ENCODE measurements at places on chromosomes 2 and 18.

DNA sequence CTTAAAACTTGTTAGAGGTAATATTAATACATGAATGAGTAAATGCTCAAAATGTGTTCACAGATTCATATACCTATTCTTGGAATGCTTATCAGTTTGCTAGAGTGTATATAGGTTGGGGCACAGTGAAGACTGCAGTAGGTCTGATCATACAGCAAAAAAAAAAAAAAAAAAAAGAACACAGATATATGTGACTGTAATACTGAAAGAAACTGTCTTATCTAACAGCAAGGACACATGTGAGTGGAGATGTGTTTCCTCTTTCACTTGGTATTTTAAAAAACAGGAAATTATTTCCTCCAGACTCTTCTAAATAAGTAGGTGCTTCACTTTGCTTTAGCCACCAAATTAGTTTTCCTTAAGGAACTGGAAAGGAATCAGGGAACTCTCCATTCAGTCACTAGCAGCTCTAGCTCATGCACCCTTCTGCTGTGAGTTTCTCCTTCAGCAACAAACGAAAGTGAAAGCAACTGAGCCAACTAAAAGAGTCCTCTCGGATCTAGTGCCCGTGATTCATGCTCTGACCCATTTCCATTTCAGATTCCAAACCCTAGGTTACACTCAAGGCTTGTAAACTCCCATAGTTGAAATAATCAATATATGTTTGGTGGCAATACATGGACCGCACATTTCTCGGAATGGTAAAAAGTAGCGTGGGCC is 98.5 kb downstream of the DSEL start:
- no peak for DNase-seq

DNA sequence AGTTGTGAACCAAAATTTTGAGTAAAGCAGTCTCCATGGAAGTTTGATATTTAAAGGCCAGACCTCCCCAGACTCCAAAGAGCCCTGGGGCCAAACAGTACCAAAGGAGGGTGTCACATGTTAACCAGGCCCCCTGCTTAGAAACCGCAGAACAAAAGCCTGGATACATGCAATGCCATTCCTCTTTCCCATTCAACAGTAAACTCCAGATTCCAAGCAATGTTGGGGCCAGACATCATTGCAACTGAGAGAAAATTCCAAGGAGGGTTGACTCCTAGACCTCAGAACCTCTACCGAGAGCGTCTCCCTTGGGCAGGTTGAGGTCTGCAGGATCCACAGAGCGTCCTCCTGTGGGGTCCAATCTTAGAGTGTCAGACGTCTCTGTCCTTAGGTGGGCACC is 404.4 kb upstream of the SYT4 start:
- DNase-seq: no peak

DNA sequence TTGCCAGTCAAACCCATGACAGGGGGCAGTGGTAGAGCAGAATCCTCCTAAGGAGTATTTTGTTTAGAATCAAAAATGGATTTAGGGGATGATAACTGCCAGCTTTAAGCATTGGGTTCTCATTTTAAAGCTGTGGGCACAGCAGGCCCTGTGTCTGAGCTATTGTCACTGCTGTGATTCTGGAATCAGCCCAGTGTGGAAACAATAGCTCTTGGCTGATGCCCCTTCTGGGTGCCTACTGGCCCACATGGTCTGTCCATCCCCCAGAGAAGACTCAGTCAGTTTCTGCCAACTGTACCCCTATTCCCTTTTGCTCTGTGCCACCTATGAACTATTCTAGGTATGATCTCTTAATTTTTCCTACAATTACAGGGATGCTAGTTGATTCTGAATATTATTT is 91.7 kb upstream of the LRRTM1 start:
- DNase-seq: no peak

- DNase-seq: no peak
These were observed 324.8 kb upstream of the CHAC2 start for GRCh38 chr2:53442783-53443182.

DNA sequence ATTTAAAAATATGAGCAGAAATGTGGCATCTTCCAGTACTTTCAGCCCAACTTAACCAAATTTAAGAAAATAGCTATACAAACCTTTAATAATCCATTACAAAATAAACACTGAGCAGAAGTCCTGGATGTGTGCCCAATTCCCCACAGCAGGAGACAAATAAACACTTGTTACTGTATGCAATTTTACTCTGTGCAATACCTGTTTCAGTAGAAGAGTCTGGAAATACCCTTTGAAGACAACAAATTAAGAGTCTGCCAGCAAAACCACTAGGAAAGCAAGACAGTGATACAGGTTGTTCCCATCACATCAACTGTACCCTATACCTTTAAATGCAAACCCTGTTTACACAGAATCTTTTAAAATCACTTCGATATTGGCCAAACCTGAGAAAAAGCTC is 41.4 kb upstream of the RNU4ATAC start:
- no peak for DNase-seq

GRCh38 chr18:35417223-35417622 is 40.1 kb upstream of the ZNF396 start:
- DNase-seq: no peak

DNA sequence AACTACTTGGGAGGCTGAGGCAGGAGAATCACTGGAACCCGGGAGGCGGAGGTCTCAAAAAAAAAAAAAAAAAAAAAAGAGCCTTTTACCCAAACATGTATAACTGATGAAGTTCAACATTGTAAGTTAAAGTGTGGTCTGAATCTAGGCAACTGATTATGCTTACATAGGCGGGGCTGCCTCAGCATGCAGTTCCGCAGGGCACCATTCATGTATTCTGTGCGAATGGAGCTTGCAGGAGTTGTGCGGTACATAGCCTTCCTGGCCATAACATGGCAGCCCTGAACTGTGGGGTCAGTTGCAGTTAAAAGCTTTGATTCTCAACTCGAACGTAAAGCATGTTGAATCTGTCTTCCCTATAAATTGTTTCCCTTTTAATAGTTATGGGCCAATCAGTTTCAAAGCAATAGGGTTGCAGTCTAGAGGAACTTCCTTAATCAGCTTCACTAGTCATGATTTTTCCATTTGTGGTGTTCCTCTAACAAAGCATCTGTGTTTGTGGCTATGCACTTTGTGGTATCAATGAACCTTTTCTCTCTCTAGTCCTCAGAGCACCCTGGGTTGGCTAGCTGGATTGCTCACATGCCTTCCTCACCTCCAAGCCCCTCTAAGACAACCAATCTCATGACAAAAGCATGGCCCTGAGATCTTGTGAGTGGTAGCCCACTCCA is 30.6 kb upstream of the CEP68 start:
- DNase-seq: no peak

- no peak for DNase-seq
These were observed 175.0 kb downstream of the SH3BP4 start for GRCh38 chr2:235126768-235127167.

- DNase-seq: no peak
These were observed 75.5 kb upstream of the STON1 start for GRCh38 chr2:48454504-48454903.

DNA sequence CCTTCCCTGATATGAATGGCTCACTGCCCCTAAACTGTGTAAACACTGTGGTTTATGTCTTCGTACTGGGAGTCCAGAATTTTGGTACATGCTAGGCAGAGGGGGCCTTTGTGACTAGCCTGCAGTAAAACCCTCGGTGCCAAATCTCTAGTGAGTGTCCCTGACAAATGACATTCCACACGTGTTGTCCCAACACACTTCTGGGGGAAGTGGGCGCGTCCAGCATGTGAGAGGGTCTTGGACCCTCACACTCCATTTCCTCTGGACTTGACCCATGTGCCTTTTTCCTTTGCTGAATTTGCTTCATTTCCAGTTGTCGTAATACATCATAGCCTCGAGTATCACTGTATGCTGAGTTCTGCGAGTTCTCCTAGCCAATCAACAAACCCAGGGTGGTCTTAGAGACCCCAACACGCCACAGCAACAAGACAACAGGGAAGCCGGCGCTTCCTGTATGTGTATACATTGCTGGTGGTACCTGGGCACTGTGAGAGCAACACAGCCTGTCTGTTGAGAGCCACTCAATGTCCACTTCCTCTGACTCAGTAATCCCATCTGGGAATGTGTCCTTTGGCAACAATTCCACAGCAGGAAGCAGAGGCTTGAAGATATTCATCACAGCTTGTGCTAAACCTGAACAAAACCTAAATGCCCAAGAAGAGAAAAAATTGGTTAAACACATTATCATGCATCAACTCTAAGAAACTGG is 26.9 kb upstream of the SLC66A3 start:
- DNase-seq: no peak

DNA sequence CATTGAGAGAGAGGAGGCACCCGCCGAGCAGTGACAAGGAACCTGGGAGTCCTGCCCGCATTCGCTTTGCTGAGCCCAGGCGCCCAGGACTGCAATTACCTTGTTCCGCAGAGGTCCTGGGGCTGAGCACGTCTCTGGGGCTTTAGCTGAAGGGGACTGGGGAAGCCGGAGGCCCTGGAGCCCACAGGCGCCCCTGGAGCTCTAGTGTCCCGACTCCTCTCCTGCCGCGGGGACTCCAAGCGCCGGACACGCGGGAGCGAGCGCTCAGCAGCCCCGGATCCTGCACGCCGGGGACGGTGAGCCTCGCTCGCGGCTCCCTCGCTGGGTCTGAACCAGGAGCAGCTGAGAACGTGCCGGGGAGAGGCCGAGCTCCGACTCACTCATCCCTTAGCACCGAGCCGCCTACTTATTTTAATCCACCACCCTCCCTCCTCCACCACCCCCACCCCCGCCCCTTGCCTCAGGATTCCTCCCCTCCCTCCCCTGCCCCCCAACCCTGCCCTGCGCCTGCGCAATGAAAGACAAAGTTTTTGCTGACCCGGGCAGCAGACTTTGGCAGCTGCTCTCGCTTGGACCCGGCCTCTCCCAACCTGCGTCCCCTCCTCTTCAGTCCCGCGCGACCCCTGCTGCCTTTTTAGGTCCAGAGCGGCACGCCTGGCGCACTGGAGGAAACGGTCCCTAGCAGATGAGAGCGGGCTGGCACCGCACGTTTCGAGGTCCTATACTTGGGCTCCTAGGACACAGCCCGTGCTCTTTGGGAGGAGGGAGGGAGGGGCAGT is at the start of gene OSR1:
Gene OSR1 (minus strand): TSS at position 382 of the 779 bp plus-strand sequence. CDS start 4,818 bp downstream, outside the sequence.
- no peak for DNase-seq

- DNase-seq: no peak
These were observed 506.7 kb downstream of the NUP35 start for GRCh38 chr2:183630964-183631363.

- DNase-seq: no peak
These were observed at the start of gene CGREF1 for GRCh38 chr2:27118525-27119329. Gene CGREF1 (minus strand): TSS chr2:27119128. CDS start chr2:27104366, 14,762 bp downstream.

DNA sequence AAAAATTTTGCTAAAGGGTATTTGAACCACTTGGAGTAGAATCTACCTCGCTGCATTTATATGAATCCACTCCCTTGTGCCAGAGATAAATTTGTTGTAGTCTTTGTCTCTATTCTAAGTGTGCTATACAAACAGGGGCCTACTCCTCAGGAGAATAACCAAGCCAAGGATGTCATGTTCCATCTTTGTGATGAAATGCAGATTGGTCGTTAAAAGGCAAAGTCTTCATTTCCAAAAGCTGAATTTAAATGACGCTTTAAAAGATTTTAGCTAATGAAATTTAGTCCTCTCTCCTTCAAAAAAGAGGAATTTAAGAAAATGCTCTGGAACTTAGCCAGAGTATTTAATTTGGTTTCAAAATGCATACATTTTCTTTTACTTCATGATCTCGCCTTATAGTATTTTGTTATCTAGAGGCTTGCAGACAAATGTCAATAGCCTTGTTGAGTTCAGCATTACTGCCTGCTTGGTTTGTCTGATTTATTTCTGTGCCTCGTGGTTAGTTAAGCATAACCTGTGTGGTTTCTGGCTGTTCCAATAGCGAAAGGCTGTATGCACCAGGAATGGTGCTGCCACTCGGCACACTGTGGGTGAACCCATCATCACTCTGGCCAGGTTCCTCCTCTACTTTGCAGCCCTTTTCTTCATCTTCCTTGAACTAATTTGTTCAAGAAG is 417.6 kb downstream of the ZNF521 start:
- no peak for DNase-seq

DNA sequence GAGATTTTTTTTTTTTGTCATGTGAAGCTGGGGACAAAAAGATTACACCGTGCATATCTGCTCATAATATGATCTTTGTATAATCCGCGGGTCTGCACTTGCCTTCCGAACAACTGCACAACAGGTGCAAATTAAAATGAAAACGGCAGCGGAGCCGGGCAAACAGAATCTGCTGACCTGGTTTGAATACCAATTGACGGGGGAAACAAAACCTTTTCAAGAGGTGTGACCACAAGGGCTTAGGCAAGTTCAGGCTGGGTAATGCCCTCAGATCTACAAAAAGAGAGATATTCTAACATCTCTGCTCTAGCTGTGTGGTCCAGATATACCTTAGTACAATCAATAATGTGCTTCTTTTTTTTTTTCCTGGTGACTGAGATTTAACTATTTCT is 88.5 kb downstream of the ZEB2 start:
- no peak for DNase-seq

DNA sequence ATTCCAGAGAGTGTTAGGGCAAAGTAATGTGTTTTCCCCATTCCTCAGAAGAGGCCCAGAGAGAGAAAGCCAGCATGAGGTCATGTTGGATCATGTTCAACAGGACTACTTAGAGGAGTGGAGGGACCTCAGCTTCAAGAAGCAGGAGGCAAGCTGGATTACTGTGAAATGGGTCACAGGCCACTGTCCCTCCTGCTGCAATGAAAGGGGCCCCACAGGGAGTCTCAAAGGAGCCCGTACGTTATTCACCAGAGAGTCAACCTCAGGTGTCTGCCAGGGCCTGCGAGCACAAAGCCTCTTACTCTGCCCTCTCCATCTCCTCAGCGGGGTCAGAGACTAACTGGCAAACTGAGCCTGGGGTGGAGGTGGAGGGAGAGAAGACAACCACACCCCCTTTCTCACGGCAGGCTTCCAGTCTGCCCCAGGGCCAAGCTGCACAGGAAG is 27.2 kb upstream of the ACYP2 start:
- DNase-seq: no peak

GRCh38 chr2:45918463-45919159 is 267.1 kb downstream of the PRKCE start:
- DNase-seq: no peak

DNA sequence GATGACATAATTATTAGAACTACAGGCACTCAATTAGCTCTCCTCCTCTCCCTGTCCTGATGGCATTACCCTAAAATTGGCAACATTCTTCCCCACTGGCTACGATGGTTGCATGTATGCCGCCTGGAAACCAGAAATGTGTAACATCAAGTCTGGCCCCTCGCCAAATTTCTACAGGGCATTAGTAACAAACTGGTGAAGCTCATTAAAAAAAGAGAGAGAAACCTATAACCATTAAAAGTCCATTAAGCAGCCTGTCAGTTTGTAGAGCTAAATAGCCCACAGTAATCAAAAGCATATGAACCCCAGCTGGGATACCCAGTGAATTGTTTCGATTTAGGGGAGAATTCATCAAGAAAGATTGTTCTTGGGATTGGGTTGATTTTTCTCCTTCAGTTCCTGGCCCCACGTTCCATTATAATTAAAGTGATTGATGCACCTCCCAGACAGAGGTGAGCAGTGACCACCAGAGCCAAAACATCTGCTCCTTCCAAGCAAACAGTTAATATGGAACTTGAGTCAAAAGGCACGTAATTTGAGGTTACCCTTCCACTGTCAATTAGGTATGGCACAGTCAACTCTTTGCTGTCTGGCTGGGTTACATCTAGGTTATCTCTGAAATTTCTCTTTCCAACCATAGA is 208.6 kb downstream of the C1D start:
- no peak for DNase-seq

All from activated CD8-positive, alpha-beta memory T cell treated with anti-CD3 and anti-CD28 coated beads, Interleukin-2, amount 50 U/mL, for 4 hours (primary cell).